Myocyte (in vitro differentiated cells): ENCODE measurements at places on chromosomes 5 and 9.
A peak's percentile ranks its signal among the peaks of the same experiment; 100 is the strongest.

GRCh38 chr9:92522983-92523970 lies 12.5 kb downstream of the ECM2 start:
- DNase-seq: no peak

DNA sequence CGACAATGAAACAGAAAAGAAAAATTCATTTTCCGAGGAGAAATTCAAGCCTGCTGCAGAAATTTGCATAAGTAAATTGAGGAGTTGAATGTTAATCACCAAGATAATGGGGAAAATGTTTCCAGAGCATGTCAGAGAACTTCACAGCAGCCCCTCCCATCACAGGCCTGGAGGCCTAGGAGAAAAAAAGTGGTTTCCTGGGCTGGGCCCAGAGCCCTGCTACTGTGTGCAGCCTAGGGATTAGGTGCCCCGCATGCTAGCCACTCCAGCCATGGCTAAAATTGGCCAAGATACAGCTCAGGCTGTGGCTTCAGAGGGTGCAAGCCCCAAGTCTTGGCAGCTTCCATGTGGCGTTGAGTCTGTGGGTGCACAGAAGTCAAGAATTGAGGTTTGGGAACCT lies 82.7 kb upstream of the EFNA5 start:
- no peak for DNase-seq

- no peak for DNase-seq
Measured at GRCh38 chr5:136004436-136004835, 24.4 kb upstream of the TGFBI start.

DNA sequence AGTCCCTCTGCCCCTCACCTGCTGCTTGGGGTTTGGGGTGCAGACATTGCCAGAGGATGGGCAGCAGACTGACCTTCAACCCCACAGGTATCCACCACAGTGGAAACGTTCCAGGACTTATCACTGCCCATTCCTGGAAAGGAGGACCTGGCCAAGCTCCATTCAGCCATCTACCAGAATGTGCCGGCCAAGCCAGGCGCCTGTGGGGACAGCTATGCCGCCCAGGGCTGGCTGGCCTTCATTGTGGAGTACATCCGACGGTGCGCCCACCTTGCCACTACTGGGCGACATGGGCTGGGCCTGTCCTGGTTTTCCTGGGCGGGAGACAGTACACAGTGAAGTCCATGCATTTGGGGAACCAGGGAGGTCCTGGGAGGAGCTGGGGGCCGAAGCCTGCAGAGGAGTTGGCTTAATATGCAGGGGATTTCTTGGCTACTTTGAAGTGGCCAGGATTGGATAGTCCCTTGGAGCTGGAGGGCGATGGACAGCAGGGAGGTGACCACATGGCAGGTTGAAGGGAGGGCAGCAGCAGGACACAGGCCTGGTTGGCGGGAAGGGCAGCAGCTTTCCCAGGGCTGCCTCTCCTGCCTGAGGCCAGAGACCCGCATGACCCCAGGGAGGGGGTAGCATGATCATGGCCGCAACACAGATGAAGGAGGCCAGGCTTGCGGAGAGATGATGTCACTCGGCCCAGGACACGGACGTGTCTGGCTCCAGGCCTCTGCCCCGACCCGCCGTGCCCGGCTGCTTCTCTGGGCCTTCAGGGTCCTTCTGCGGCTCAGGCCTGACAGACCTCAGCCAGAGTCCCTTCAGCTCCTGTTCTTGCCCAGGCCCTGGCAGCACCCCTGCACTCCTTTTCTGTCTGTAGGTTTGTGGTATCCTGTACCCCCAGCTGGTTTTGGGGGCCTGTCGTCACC lies 34.6 kb downstream of the USP20 start:
- DNase-seq: no peak

DNA sequence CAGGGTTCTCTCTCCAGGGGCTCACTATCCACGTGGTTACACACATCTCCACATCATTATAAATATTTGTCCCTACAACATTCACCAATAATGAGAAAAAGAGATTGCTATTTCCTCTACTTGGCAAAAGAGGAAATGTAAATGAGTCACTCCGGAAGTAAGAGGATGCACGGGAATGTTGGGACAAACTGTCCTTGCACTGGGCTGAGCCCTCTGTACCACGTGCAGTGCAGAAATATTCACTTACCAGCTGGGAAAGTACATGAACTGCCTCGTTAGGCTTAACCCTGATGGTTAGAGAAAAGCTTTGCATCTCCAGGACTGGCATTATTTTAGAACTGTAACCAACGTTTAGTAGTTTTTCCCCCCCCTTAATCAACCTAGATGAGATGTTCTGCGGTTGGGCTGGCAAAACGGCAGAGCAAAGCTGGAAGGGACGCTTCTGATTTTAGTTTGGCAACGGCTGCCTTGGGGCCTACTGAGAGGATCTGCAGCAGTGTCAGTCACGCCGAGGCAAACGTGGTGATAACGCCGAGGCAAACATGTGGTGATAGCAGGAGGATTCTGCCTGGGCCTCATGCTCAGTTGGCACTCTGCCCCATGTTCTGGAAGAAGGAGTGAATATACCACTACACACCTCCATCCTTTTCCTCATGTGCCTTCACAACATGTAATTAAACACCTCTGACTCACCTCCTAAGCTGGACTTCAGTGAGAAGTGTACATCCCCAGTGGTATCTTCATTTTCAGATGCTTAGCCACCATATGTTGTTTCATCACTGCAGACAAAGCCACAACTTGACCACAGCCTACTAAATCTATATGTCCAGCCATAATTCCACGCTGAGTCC lies 661.4 kb upstream of the KLF4 start:
- peak; percentile 33 for DNase-seq

GRCh38 chr5:73693573-73694061 lies 67.6 kb downstream of the ARHGEF28 start:
- DNase-seq: peak; percentile 50

DNA sequence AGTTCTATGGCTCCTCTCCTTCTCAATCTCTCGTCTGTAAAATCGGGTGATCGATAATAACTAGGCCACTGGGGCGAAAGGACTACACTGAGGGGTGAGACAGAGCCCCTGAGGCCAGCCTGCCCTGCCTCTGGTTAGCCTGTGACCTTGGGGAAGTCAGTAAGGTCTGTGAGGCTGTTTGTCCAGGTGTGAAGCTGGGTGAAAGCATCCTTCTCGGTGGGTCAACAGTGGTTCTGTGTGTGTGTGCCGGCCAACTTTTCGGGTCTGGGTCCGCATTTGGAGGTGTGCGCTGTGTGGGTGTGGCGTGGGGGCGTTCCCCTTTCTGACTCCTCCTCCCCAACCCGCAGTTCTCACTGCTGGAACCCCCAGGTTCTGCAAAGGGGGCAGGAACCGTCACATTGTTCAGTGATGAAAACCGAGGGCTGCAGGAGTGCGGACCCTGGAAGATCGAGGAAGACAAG lies 5.0 kb upstream of the RNF44 start:
- no peak for DNase-seq
